Progenitor cell of endocrine pancreas (in vitro differentiated cells): ENCODE measurements at places on chromosomes 3 and 15.
A peak's percentile ranks its signal among the peaks of the same experiment; 100 is the strongest.

DNA sequence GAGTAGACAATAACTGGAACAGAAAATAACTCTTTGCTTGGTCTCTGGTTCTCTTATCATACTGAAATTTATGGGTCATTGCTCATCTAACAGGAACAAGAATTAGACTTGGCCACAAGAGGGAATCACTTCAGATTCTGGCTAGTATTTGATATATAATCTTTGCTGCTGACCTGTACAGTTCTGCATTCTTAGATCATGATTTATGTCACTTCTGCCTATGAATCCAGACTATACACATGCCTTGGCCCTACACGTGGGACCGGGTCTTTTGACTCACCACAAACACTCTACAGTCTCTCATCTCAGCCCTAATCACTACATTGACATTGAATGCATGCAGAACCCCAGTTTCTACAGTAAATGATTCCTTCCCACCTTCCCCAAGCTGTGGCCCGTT, 162.5 kb upstream of the SOX2 start:
- DNase-seq = no peak

- DNase-seq = no peak
Measured at GRCh38 chr3:151093148-151093547, 7.7 kb downstream of the MED12L start.

GRCh38 chr3:13046569-13047274, 26.5 kb downstream of the IQSEC1 start:
- DNase-seq = no peak

DNA sequence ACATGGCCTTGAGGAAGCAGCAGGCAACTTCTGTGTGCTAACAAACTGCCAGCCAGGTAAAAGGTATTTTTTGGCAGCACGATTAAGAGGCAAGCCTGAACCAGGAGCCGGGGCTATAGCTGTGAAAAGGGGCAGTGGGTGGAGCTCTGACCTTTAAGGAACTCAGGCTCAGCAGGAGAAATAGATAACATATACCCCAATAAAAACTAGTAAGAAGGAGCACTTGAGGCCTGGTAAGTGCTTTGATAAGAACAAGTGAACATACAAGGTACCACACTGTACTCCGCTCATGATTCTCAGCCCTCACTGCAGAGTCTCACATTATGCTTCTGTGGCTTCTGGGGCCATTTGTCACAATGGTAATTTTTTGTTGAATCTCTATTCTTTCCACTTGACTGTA, 5.4 kb downstream of the FYCO1 start:
- no peak for DNase-seq

GRCh38 chr15:22989576-22990477, 9.7 kb upstream of the CYFIP1 start:
- no peak for DNase-seq

DNA sequence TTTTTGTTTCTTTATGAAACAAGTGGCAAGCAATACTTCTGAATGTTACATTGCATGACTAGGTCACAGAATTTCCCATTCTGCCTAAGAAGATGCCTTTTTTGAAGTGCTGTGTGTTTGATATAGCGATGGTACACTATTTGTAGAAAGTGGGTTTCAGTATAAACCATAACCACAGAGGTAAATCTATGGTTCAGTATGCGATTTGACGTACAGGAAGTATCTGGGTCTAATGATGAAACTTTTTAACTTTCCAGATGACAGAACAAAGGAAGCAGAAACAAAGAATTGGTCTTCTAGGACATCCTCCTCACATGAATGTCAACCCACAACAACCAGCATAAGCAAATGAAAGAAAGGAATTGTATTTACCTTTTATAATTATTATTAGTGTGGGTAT, 133.4 kb upstream of the BHLHE40 start:
- DNase-seq = no peak

DNA sequence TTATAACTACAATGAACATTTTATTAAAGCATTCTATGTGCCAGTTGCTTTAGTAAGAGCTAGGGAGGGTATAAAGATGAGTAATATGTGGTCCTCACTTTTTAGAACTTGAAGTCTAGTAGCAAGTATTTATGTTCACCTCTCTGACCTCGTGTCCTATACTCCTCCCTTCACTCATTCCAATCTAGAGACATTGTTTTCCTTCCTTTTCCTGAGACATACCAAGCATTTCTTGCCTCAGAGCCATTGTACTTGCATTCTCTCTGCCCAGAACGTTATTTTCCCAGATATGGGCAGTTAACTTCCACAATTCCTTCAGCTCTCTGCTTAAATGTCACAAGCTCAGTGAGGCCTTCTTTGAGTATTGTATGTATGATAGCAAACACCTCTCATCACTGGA, 408.6 kb downstream of the PDCD6IP start:
- DNase-seq = no peak

DNA sequence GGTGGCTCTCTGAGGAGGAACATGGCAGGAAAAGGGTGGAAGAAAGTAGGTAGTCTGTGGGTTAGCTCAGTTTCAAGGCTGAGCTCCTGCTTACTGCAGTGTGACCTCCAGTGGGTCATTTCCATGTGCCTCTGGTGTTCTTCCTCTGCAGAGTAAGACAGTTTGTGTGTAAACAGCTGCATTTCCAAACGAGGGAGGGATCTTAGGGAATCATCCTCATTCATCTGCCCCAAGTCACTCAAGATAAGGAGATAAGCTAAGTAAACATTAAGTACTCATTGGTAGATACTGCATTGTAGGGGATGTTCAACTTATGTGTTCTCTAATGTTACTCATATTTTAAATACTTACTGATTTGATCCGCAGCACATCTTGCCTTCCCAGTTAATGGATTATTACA, 83.6 kb downstream of the CLSTN2 start:
- DNase-seq = no peak

GRCh38 chr3:7112523-7113056, 251.7 kb downstream of the GRM7 start:
- DNase-seq = no peak

DNA sequence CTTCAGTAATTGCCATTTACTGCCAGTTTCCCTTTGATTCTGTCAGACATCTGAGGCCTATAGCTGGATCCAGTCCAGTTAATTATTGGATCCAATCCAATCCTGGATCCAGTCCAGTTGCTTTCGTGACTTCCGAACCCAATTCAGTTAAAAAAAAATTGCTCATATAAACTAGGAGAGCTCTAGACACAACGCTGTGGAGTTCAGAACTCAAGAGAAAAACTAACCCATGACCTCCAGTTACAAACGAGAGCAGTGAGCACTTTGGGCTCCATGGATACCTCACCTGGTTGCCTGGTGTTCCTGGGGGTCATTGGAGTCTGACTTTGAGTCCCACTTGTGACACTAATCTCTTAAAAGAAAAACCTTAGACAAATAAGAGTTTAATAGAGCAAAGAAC, 269.8 kb downstream of the THSD4 start:
- DNase-seq = no peak

- DNase-seq = no peak
Measured at GRCh38 chr3:181561139-181562031, 150.3 kb upstream of the SOX2 start.

- DNase-seq = peak; percentile 64
Measured at GRCh38 chr3:38805765-38806386, 10.1 kb downstream of the SCN10A start.

DNA sequence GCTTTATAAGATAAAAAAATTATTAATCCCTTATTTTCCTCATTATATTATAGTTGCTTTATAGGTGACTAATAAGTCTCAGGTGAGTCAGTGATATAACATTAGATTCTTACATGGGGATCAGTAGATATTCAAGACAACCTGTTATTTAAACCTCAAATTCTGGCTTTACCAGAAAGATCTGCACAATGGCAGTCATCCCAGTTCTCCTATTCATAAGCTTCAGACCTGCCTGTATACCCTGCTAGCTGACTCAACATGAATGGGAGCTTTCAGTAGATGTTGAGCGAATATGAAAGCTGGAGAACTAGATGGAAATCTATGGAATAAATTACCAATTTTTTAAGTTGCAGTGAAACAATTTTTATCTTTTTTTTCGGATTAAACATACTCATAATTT, 20.5 kb upstream of the CCDC54 start:
- no peak for DNase-seq

- no peak for DNase-seq
Measured at GRCh38 chr3:169250000-169250399, 413.5 kb downstream of the MECOM start.

DNA sequence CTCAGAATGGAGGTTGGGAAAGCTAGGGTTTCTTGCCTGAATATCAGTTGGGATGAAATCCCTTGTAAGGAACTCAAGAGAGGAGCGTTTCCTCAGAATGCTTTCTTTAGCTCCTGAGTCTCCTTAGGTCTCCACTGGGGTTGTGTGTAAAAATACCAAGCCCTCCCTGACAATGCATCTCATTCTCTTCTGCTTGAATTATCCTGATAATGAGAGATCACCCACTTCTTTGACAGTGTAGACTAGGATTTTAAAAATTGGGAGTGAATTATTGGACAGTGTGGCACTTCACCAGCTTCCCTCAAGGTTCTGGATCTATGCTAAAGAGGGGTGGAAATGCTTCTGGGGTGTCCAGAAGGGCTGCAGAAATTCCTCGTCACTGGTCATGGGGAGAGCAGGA, 41.8 kb upstream of the POLG start:
- DNase-seq = no peak

DNA sequence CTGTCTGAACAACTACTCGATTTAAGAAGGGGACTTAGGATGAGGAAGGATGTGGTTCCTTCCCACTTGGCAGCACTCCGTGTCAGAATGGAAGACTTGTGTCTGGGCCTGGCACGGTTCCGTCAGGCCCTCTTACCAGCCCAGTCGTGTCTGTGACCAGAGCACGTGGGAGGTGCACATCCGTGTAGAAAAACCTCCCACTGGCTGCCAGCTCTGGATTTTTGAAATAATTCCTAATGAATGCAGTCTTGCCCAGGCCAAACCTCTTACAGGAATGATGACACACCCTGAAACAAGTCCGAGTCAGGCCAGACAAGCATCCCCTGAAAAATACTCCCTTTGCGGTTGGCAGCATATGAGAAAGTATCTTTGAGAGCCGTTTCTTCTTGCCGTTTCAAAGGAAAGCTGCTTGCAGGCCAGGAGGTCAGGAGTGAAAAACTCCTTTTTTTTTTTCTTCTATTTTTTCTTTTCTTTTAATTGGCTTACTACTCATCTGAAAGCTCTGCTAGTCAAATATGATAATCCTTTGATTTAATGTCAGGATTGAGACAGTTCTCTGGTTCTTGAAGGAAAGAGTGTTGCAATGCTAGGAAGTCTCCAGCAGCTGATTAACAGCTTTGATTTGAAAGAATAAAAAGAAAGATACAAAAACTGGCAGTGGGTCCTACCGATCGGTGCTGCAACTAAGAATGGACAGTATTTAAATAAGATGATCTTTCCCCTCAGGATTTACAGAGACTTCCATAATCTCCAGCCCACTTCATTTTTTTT, 19.8 kb downstream of the IL1RAP start:
- DNase-seq = no peak

DNA sequence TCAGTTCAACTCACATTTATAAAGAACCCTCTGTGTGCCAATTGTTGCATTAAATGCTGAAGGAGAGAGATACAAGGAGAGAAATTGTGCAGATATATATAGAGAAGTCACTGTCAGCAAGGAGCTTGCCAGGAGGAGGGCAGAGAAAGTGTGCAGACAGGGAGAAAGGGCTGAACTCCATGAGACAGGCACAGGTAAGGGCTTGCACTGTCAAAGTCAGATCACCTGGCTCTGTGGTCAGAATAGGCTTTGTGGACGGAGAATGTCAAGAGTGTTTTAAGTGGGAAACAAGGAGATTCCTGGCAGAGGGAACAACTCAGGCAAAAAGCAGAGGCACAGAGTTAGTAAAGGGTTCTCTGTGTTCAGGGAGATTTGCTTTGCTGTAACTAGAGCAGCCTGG, 303.0 kb upstream of the TPRG1 start:
- DNase-seq = no peak
